ENCODE measurements at places on chromosomes 6 and 20.

GRCh38 chr20:1323830-1324597 is 4.9 kb downstream of the SDCBP2 start:
- no peak for DNase-seq

DNA sequence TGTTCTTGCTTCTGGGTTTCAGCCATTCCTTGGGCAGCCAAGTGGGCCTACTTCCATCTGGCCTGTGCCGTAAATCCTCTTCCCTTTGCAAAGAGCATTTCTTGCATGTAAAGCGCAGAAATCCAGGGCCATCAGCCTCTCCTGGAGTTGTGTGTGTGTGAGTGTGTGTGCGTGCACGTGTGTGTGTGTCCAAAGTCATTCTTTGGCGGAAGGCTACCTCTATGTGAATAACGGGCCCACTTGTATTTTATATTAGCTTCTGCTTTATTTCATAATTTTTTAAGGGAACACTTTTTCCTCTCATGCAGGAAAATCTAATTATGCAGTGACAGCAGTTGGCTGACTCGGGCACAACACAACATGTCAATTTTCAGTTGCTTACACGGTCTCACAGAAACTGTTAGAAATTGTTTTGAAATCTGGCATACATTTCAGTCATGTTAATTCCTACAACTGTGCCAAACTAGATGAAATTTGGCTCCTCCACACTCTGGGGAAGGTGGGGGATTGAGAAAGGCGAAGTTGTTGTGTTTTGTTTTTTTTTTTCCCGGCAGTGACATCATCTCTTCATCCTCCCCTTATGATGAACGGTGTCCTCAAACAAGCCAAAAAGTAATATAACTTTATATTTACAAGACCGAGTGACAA is 223.7 kb upstream of the TSHZ2 start:
- DNase-seq = no peak

GRCh38 chr20:18224968-18225568 is 63.3 kb upstream of the ZNF133 start:
- DNase-seq = no peak

DNA sequence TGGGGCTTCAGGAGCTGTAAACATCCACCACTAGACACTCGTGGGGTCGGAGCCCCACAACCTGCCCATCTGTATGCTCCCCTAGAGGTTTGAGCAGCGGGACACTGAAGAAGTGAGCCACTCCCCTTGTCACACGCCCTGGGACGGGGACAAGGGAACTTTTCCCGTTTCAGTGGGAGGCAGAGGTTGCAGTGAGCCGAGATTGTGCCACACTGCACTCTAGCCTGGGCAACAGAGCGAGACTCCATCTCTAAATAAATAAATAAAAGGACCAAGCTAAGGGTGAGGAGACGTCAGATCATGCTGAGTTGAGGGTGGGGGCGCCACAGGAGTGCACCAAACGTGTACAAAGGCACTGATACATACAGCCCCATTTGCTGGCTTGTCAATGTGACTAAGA is 8.4 kb downstream of the ZCCHC3 start:
- no peak for DNase-seq

DNA sequence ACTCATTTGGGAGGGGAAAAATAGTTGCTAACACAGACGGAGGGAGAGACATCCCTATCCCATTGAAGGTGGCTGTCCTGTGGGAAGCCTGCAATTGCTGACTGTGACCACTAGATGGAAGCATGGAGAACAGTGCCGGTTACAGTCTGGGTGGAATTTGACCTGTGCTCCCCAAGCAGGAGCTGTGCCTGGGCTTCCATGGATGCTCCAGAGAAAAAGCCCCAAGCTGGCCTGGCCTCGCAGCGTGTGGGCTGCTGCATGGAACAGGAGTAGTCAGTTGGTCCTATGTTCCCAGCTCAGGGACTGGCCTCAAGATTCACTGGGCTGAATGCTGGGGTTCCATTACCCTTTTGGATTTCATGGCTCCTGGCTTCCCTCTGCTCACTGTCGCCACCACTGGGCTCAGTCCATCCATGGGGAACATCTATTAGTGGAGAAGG is 116.3 kb upstream of the CHD6 start:
- no peak for DNase-seq

Measured in stimulated activated CD4-positive, alpha-beta T cell treated with anti-CD3 and anti-CD28 coated beads, Interleukin-1b, Interleukin-23, amount 100 ng/mL, for 1 hour (primary cell).